ENCODE measurements at places on chromosomes 6 and 20.

DNA sequence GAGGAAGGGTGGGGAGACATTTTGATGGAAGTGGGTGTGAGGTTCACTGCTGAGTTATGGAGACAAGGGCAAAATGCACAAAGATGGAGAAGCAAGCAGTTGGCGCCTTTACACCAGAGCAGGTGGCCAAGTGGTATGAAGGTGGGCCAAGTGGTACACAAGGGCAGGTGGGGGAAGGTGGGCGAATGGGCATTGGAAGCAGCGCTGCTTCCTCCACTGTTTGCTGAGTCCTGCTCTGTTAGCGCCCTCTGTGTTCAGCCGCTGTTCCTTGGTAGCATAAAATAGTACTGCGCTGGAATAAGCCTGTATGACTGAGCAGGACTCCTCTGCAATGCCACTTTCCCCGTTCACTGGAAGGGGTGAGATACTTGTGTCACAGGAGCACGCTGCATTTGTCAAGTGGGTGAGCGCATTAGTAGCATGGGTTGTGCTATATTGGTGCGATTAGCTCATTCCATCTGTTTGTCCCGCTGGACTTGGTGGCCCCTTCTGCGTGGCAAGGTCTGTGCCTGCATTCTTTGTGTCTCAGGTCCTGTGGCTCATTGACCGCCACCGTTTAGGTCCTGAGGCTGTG lies 116.4 kb downstream of the TOX2 start:
- DNase-seq: no peak

GRCh38 chr6:45900808-45901752 lies 114.6 kb downstream of the CLIC5 start:
- DNase-seq: no peak

GRCh38 chr6:69835414-69836179 lies 30.8 kb upstream of the COL19A1 start:
- DNase-seq: peak; percentile 31

DNA sequence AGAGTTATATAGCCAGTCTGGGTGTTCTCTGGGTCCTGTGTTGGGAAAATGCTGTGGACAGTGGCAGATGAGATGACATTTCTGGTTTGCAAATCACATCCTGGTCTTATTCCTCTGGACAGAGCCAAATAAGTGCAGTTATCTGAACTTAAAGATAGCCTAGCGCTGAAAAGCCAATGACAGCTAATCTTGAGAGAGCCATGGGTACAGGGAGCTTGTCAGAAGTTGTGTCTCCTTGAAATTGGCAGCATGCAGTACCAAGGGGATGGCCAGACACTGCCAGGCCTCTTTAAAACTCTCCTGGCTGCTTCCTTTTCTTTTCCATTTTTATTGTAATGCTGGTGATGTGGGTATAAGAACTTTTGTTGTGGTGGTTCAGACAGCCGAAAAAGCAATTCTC lies 362.5 kb downstream of the FARS2 start:
- no peak for DNase-seq

DNA sequence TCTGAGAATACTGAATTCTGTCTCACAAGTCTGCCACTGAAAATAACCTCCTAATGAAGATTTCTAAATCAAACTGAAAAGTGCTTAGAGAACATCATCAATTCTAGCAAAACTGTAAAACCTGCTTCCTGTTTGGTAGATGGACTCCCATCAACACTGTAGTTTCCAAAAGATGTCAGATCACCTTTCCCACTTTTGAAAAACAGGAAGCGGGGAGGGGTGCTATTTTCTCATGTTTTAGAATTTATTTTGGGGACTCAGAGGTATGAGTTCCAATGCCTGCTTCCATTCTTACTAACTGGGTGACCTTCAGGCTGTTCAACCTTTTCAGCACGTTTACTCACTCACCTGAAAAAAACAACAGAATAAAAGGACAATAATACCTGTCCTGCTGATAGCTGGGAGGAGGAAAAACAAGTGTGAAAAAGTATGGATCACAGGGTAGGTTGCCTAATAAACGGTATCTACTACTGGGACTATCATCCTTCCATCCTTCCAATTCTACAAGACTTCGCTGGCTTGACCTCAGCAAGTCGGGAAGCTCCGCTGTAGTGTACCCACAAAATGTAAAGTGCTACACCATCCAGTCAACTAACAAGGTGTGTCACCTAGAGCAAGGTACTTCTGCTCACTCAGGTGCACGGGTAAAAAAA lies 1.1 kb downstream of the ATP5F1E start:
- no peak for DNase-seq

DNA sequence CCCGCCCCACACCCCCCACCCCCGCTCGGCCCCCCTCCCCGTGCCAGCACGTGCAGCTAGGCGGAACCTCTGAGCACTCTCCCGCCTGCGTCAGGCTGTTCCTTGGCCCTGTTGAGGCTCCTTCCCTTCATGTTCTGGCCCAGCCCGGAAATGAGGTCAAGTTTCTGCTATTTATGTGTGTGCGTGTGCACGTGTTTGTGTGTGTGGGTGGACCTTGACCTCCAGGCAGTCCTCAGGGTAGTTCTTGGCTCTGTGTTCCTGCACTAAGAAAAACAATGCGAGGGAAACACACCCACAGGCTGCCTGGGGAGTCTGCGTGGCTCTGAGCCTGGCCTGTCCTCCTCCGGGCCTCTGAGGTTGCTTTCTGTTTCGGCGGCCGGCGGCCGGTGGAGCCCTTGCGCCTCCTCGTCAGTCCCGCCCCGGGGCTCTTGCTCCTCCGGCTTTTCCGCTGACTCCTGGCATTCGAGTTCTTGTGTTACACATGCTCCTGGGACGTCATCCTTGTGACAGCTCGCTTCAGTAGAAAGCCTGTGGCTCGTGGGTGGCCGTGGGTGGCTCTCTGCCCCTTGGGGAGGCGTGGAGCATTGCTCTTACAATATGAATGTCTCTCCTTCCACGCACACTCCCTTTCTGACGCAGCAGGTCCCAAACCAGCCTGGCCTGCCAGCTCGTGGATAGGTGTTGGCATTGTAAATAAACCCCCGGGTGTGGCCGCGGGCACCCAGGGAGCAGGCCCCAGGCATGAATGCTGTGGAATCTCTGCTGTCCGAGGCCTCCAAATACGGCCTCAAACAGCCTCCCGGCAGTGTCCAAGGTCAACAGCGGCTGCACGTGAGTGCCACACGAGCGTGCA lies 10.0 kb downstream of the SLCO4A1 start:
- DNase-seq: peak; percentile 95

DNA sequence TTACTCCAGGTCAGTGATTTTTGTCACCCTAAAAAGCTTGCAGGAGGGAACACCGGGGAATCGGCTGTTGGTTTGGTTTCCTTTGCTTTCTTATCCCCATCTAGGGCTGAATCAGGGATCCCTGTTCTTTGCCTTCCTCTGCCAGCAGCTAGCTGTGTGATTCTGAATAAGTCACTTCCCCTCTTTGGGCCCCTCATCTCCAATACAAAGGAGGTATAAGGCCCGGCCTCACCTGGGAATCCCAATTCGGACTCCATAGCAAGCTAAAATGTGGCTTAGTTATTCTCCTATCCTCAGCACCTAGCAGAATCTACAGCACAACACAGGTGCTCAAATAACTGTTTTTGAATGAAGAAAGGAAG lies 18.5 kb upstream of the ARMC12 start:
- no peak for DNase-seq

GRCh38 chr6:111291336-111292259 lies 191.4 kb downstream of the REV3L start:
- no peak for DNase-seq

DNA sequence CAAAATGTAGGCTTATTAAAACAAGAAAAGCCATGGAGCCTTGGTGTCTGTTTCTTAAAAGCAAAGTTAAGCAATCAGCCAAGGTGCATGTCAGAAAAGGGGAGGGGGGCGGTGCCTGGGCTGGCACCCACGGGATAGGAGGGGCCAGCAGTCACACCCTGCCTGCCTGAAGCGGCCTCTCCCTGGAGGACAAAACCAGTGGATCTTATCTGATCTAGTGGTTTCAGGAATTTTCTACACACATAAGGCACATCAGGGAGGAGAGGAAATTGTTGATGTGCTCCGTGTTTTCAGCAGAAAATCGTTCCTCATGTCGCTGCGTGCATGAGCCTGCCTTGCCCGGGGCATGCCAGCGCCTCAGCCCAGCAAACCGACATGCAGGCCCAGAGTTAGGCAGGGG lies 276.4 kb downstream of the TAF4 start:
- DNase-seq: no peak

GRCh38 chr6:146056506-146056905 lies 27.6 kb downstream of the GRM1 start:
- DNase-seq: no peak

Measured in epithelial cell of proximal tubule (primary cell).